Cardiac muscle cell (in vitro differentiated cells and primary cell): ENCODE measurements at places on chromosomes 7 and 10. TPM values are rescaled to one million over a fixed set of nuclear protein-coding genes. Genes with fewer than 3 reads are reported as not detected.

DNA sequence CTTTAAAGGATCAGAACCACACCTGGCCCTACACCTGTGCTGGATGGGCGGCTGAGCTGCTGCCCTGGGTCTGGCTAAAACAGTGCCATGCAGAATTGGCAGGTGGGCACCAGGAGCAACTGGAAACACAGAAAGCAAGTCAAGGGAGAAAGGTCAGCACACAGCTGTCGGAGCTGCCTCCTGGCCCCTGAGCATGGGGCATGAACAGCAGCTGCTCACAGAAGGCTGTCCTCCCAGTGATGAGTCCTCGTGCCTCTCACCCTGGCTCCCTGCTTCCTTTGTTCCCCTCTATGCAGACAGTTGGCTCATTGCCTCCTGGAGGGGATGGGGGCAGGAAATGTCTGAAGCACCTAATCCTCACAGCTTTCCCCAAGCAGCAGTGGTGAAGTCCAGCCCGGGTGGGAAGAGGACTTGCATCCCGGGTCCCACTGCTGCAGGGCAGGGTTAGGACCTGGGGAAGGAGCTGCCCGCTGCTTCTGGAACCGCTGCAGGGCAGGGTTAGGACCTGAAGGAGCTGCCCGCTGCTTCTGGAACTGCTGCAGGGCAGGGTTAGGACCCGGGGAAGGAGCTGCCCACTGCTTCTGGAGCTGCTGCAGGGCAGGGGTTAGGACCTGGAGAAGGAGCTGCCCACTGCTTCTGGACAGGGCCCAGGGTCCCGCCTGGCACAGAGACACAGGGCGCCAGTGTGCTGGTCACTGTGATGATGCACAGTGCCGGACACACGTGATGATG is 37.3 kb downstream of the VIPR2 start:
- no peak overlapping the region for H3K27ac ChIP-seq
- DNase-seq = no peak
- H3K4me1 ChIP-seq = no peaks in the 10 kb centered on the region
- H3K4me3 ChIP-seq = no peak overlapping the region

- no peaks in the 10 kb centered on the region for H3K4me1 ChIP-seq
- H3K27ac ChIP-seq = no peak overlapping the region
- no peak overlapping the region for H3K4me3 ChIP-seq
- H3K27me3 ChIP-seq = no peaks in the 10 kb centered on the region
- H3K36me3 ChIP-seq = no peaks in the 10 kb centered on the region
Observed at GRCh38 chr10:58299580-58299979, 30.6 kb downstream of the CISD1 start.

- H3K36me3 ChIP-seq = peaks cover 29% of the 10 kb centered on the region
- no peak overlapping the region for H3K4me3 ChIP-seq
- no peak for DNase-seq
- no peaks in the 10 kb centered on the region for H3K27me3 ChIP-seq
Observed at GRCh38 chr7:157263156-157263555, 73.6 kb upstream of the DNAJB6 start.

- no peaks in the 10 kb centered on the region for H3K27me3 ChIP-seq
- no peak for DNase-seq
- peaks cover 86% of the 10 kb centered on the region for H3K36me3 ChIP-seq
- H3K4me3 ChIP-seq = no peak overlapping the region
- peak overlapping the region; percentile 24 for H3K27ac ChIP-seq
- H3K4me1 ChIP-seq = no peaks in the 10 kb centered on the region
Observed at GRCh38 chr10:101797403-101798059, 14.3 kb upstream of the NPM3 start.

- no peak overlapping the region for H3K27ac ChIP-seq
- H3K27me3 ChIP-seq = no peaks in the 10 kb centered on the region
- H3K36me3 ChIP-seq = no peaks in the 10 kb centered on the region
- DNase-seq = no peak
Observed at GRCh38 chr7:37119296-37119860, 329.3 kb downstream of the ELMO1 start.

DNA sequence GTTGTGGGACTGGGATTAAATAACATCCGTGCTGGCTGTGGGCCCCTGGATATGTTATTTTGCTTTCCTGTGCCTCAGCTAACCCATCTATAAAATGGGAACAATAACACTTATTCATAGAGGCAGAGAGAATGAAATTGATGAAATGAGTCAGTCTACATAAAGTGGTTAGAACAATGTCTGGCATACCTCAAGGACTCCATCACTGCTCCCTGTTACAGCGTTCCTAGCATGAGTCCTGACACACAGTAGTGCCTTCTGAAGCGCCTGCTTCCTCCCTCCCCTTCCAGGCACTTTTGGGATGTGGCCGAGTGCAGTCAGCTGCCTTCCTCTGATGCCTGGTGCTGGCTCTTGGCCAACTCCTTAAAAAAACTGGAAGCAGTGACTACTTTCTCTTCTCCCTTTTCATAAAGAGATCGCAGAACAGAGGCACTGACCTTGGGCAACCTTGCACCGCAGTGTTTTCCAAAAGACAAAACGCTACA is 108.4 kb upstream of the ZMIZ1 start:
- peaks cover 22% of the 10 kb centered on the region for H3K4me1 ChIP-seq
- H3K4me3 ChIP-seq = no peak overlapping the region
- no peaks in the 10 kb centered on the region for H3K27me3 ChIP-seq
- no peak overlapping the region for H3K27ac ChIP-seq
- DNase-seq = peak; percentile 59
- H3K36me3 ChIP-seq = no peaks in the 10 kb centered on the region

- no peaks in the 10 kb centered on the region for H3K27me3 ChIP-seq
- no peak overlapping the region for H3K4me3 ChIP-seq
- no peaks in the 10 kb centered on the region for H3K36me3 ChIP-seq
- H3K27ac ChIP-seq = peak overlapping the region; percentile 95
- no peak for DNase-seq
- H3K4me1 ChIP-seq = peaks cover 33% of the 10 kb centered on the region
Observed at GRCh38 chr7:33183504-33183903, 54.1 kb downstream of the BBS9 start.

GRCh38 chr7:20783700-20784387 is 2.8 kb downstream of the SP8 start:
- H3K27ac ChIP-seq = no peak overlapping the region
- no peaks in the 10 kb centered on the region for H3K36me3 ChIP-seq
- no peak for DNase-seq
- H3K27me3 ChIP-seq = peaks cover 100% of the 10 kb centered on the region

DNA sequence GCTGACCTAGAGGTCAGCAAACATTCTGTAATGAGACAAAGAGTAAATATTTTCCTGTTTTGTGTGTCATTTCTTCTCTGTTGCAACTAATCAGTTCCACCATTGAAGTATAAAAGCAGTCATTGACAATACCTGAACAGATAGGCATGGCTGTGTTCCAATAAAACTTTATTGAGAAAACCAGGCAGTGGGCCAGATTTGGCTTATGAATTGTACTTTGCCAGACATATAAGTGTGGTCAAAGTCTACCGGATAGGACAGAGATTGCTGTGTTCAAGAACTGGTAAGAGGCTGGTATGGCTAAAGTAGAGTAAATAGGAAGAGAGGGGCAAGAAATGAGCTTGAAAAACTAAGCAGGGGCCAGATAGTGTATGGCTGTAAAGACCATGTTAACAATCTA is 38.3 kb upstream of the TAC1 start:
- H3K27me3 ChIP-seq = no peaks in the 10 kb centered on the region
- no peak overlapping the region for H3K27ac ChIP-seq
- no peak overlapping the region for H3K4me3 ChIP-seq
- H3K36me3 ChIP-seq = no peaks in the 10 kb centered on the region
- no peak for DNase-seq

DNA sequence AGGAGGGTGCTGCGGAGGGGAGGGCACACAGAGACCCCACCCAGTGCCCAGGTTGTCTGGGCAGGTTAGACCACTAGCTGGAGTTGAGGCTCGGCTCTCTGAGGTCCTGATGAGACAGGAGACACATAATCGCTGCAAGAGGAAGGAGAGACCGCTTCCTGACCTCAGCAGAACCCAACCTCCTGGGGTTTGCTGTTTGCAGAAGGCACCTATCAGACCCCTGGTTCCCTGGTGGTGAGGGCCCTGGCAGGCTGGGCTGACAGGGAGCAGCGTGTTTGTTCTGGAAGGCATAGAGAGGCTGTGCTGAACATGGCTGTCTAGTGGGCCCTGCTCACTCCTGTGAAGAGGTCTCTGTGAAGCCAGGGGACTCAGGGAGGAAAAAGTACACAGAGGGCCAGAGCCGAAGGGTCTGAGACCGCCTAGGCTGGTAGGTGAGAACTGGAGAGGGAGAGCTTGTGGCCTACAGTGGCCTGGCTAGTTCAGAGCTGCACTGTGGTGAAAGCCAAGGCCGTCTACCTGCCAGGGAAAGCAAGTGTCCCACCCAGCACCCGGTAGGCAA is 39.4 kb upstream of the NPFFR1 start:
- H3K27me3 ChIP-seq = no peaks in the 10 kb centered on the region
- H3K4me1 ChIP-seq = no peaks in the 10 kb centered on the region
- no peak overlapping the region for H3K4me3 ChIP-seq
- H3K36me3 ChIP-seq = no peaks in the 10 kb centered on the region
- H3K27ac ChIP-seq = no peak overlapping the region

DNA sequence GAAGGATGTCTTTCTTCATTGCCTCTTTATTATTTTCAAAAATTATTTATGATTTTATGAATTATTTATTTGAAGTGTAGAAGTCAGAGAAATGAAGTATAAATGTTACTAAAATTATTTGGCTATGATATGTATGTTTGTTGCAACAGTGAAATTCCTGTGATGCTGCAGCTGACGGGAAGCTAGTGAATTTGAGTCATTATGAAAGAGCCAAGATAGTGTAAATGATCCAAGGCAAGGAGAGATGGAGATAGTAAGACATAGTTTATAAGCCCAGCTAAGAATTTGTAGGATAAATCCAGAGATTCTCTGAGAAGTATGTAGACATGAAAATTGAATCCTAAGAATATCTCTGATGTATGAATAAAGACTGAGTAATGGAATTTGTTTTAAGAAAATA is 30.8 kb downstream of the CASD1 start:
- peaks cover 21% of the 10 kb centered on the region for H3K36me3 ChIP-seq
- no peak overlapping the region for H3K27ac ChIP-seq
- no peaks in the 10 kb centered on the region for H3K27me3 ChIP-seq
- peaks cover 32% of the 10 kb centered on the region for H3K4me1 ChIP-seq
- H3K4me3 ChIP-seq = no peak overlapping the region
- DNase-seq = no peak

DNA sequence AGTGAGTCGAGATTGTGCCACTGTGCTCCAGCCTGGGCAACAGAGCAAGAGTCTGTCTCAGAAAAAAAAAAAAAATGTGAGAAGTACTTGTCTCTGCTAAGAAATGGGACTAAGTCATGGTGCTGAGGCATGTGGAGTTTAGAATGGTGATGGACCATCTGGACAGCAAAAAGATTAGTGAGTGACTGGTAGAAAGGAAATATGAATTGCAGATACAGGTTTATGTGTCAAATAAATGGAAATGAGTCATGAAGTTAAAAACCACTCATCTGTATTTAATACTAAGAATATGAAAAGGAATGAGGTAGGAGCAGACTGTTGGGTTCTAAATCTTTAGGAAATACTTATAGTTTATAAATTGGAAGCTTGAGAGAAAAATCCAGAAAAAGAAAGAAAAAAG is 625.7 kb upstream of the ANKRD30A start:
- no peaks in the 10 kb centered on the region for H3K27me3 ChIP-seq
- H3K36me3 ChIP-seq = no peaks in the 10 kb centered on the region
- no peak for DNase-seq
- no peak overlapping the region for H3K27ac ChIP-seq

DNA sequence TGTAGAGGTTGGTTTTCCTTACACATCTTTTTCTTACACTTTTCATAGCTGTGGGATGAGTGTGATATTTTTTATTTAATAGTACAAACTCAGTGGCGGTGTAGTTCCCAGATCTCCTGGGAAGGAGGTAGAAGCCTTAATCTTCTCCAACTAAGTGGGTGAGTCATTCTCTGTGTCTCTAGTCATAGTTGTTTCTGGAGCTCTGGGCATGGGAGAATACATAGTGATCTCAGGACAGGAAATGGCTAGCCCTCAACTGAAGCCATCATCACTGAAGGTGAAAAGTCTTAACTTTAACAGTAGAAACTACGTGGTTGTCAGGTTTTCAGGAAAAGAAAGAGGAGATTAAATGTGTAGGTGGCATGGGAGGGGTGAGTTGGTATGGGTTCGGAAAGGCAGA is 319.4 kb upstream of the FZD8 start:
- DNase-seq = no peak
- no peaks in the 10 kb centered on the region for H3K27me3 ChIP-seq
- no peaks in the 10 kb centered on the region for H3K4me1 ChIP-seq
- H3K4me3 ChIP-seq = no peak overlapping the region

GRCh38 chr10:31782701-31783100 is 145.9 kb downstream of the ARHGAP12 start:
- H3K4me3 ChIP-seq = no peak overlapping the region
- H3K4me1 ChIP-seq = no peaks in the 10 kb centered on the region
- no peak overlapping the region for H3K27ac ChIP-seq
- DNase-seq = no peak
- H3K36me3 ChIP-seq = no peaks in the 10 kb centered on the region

DNA sequence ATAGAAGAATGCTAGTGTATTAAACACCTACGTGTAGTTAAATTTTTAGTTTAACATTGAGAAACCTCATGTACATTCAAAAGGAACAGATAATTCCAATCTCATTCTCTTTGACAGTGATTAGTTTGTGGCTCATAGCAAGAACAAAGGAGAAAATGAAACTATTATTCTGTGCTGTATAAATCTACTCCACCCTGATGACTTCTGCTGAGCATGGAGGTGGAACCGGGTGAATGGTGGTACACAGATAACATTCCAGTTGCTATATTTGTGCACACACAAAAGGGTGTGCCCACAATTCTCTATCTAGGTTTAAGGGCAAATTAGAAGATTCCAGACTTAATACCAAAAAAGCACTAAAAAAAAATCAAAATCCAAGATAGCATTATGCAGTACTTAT is 17.0 kb upstream of the RALA start:
- H3K27me3 ChIP-seq = peaks cover 18% of the 10 kb centered on the region
- no peak overlapping the region for H3K27ac ChIP-seq
- no peak overlapping the region for H3K4me3 ChIP-seq
- DNase-seq = no peak
- no peaks in the 10 kb centered on the region for H3K4me1 ChIP-seq

DNA sequence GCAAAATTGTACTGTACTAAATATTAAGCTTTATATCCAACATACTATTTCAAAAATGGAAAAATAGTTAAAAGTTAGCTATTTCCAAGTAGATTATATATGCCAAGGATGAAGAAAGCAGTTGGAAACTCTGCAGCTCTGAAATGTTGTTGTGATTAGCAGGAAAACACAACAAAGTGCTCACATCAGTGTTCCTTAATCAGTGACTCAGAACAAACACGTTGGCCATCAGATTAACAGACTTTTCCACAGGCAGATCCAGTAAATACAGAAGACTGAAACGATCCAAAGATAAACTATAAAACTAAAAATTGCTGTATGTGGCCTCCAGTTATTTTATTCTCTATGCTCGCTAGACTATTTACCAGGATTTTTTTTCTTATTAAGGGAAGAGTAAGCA is 99.6 kb upstream of the SEMA3D start:
- H3K27me3 ChIP-seq = no peaks in the 10 kb centered on the region
- no peak overlapping the region for H3K4me3 ChIP-seq
- no peaks in the 10 kb centered on the region for H3K36me3 ChIP-seq
- H3K4me1 ChIP-seq = no peaks in the 10 kb centered on the region
- no peak overlapping the region for H3K27ac ChIP-seq

GHRHR gene
- not detected in 2 replicates for polyA plus RNA-seq

ATAD1 gene
- 82.5 and 103 TPM in 2 replicates for polyA plus RNA-seq

CRYGN gene
- polyA plus RNA-seq = 0.46 and 0.77 TPM in 2 replicates
